ENCODE measurements at places on chromosomes 13 and 19.

DNA sequence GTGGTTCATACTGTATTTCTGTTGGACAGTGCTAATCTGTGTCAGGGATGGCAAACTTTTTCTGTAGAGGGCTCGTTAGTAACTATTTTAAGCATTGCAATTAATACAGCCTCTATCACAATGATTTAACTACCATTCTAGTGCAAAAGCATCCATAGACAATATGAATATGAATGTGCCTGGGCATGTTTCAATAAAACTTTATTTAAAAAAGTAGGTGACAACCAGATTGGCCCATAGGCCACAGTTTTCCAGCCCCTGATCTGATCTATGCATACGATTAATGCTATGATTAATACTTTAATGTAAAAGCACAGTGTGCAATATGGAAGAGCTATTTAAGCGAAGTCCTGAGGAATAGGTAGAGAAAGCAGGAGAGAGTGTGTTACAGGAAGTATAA lies 29.6 kb downstream of the ADGRE1 start:
- no peak for DNase-seq

DNA sequence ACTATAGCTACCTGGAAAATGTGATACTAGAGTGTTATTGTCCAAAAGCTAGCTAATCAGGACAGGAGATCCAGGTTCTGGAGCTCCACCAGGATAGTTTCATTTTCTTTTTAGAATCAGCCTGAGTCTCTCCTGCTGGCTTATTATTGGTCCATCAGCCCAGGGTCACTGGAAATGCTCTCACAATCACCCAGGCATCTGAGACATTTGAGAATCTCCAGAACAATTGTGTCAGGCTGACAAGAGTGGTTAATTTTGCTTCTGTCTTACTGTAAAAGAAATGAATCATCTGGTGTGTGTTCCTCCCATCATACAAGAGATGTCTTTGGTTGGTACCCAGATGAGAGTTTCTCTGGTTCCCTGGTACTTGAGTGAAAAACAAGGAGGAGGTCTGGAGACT lies 43.6 kb upstream of the ZNF681 start:
- no peak for DNase-seq

DNA sequence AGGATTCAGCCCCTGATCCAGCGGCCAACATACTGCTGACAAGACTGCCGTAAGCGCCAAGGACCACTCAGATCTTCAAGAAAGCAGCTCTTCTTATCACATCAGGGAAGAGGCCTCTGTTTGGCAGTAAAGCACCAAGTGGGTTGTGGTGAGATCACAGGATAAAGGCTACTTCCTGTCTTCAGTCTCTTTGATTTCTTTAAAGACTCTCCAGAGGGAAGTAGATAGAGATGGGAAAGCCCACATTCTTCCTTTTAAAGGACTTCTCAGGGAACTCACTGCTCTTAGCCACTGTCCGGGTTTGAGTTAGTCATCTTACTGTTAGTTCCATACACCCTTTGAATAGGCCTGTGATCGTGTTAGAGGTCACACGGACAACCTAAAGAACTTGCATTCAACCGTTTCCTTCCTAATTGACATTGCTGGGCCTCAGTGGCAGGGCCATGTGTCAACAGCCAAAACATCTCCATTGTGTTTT lies 47.2 kb upstream of the POMP start:
- no peak for DNase-seq

DNA sequence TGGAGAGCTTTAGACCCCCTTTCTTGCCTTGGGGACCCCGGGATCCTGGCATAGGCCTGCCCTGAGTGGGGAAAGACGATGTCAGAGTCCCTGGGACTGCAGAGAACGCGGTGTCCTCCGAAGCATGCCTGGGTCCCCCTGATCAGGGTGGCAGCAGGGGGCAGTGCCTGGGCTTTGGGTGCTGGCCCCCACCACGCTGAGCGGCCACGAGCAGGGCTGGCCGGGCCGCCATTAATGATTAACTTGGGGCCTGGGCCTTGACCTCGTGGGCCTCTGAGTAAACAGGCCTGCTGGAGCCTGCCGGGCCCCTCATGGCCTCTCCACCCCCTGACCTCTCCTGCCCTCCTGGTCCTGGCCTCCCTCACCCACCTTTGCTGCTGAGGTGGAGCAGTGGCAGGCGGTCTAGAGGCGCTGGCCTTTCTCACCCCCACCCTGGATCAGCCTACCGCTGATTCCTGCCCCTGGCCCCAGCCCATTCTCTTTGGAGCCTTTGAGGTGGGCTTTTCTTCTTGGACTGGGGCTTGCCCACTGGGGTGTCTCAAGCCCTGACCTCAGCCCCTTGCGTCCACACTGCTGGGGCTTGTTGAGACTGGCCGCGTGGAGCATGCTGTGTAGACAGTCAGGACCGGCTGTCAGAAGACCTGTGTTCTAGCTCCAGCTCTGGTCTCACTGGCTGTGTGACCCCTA lies 26.3 kb downstream of the CEBPA start:
- DNase-seq, result no peak

DNA sequence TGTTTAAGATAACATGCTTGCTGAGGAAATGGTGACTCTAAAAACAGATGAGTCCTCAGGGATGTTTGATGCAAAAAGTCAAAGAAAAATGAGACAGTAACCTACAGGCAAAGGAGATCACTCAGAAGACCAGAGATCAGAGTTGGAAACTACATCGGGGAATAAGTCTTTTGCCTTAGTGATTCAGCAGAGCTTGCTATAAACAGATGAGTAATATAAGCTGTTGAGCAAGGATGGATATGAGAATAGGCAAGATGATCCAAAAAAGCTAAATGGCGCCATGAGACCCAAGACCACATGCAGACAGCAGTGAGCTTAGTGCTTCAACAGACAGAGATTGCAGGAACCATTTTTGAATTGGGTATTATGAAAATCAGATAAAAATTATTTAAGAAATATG lies 168.6 kb downstream of the POSTN start:
- no peak for DNase-seq

GRCh38 chr13:20331419-20331818 lies 99.3 kb upstream of the GJB6 start:
- DNase-seq, result no peak

- DNase-seq, result no peak
Observed at GRCh38 chr13:44431150-44431549, 57.5 kb downstream of the SERP2 start.

DNA sequence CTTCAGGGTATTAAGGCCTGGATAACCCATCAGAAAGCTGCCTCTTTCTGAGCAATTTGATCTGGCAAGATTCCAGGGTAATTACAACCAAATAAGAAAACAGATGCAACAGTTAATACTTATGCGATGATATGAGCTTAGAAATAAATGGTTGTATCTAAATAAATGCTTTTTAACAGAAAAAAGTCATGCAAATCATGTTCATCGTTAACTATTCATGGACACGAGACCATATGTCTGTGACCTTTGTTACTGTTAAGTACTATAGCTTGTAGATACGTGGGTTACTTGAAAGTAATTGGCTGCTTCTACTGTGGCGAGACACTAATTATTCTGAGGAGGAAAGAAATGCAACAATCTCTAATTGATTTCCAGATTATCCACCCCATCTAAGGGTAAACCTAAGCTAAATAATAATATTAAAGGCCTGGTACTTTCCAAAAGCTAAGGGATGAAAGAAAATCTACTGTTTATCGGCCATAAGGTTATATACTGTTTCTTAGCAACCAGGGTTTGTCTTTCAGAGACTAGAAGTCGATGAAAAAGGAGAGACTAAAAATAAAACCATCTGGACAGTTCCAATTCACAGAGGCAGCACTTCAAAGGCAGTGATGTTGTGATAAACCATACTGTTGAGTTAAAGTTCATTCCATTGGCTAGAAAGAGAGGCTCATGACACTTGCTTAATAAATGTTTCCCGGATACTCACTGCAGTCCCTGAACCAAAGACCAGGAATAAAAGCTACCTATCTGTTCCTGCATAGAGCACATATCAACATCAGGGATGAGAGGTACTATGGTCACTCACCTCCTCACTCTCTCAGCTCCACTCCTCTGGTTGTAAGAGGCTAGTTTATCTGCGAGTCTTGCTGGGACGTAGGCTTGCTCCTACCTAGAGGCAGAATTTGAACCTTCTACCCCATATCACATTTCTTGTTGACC lies 1.5 kb downstream of the EPSTI1 start:
- DNase-seq, result no peak

GRCh38 chr13:52961256-52961910 lies 67.2 kb upstream of the OLFM4 start:
- no peak for DNase-seq

- DNase-seq, result no peak
Observed at GRCh38 chr19:3293560-3293959, 69.1 kb downstream of the CELF5 start.

DNA sequence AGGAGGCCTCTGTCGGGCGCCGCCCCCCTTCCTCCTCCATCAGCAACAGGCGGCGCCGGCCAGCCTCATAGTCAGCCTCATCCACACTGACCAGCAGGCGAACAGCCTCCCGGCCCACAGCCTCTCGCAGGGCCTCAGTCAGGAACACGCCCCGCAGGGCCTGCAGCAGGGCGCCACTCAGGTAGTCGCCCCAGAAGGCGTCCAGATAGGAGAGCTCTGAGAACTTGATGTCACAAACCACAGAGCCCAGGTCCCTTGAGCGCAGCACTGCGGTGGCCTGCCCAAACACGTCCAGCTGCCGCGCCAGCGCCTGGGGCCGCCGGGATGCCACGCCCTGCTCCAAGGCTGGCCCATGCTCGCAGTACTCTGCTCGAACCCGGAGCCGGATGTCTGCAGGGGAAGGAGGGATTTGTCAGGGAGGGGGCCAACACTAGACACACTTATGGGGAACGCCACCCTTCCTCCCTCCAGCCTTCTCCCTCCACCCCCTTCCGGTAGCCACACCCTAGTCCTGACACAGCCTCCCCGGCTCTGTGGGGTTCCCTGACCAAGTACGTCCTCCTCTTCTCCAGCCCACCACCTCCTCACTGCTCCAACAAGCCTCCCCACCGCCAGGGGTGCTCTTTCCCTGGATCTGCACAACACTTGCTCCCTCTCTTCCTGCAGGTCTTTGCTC lies 17.9 kb downstream of the DEDD2 start:
- DNase-seq, result no peak

GRCh38 chr13:102309110-102309509 lies 92.7 kb downstream of the FGF14 start:
- no peak for DNase-seq

DNA sequence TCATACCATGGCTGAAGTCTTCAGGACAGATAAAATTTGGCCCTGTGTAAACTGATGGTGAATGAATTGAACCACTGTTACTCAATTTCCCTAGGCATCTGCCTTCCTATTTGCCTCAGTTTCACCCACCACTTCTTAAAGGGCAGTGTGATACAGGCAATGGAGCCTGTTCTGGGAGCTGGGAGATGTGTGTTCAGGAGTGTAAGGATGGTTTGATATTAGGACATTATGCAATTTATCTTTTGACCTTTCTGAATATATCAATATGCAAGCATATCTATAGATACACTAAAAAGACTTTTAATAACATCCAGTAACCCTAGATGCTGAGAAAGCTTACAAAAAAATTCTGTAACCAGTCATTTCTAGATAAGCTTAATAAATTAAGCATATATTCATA lies 14.6 kb downstream of the IZUMO2 start:
- DNase-seq, result no peak

GRCh38 chr13:60402022-60402421 lies 5.0 kb downstream of the TDRD3 start:
- no peak for DNase-seq

- no peak for DNase-seq
Observed at GRCh38 chr19:33436360-33437345, 63.1 kb downstream of the CEBPG start.
